ENCODE measurements at places on chromosomes 7 and 10.

- DNase-seq = no peak
Measured at GRCh38 chr7:147904219-147904576, 686.4 kb upstream of the C7orf33 start.

DNA sequence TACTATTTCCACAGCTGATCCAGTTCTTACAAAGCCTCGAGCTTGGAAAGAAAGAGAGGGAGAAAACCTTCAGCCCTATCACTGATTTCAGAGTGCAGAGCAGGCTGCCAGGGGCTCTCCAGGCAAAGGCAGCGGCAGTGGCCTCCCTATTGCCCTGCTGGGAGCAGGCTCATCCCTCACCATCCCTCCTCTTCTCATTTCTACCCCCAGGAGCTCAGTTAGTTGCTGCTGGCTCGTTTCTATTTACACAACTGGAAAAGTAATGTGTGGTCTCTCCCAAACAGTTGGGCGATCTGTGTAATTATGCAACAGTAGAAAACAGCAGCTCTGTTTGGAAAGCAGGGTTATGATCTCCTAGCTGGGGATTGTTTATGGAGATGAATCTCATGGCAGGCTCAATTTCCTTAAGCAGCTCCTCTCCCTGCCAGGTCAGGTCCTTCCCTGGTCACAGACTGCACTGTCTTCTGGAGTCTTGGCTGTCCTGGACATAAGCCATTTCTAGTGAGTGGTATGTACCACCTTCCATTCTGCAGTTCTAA, 28.7 kb upstream of the TNS3 start:
- DNase-seq = no peak

DNA sequence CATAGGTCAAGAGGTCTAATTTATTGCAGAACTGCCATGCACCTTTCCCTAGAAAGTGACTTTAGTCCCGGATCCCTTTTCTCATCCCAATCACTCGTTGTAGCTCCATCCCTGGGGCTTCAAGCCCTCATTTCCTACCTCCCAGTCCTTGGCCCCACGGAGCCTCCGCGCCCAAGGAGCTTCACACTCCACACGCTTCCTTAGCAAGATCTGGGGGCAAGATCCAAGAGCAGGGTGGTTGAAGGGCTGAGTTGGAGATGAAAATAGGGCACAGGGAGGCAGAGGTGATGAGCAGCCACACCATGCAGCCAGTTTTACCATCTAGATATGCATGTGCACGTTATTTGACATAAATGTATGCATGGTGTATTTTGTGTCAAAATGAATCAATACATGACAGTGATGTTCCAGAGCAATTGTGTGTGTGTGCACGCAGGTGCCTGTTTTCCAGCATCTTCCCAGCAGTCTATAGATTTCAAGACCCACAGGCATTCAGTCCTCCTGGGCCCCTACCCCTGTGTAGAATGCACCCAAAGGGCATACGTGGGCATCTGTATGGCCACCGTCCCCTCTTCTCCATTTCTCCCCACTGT, 6.0 kb upstream of the TRPV6 start:
- DNase-seq = no peak

- no peak for DNase-seq
Measured at GRCh38 chr10:20916976-20917375, 19.9 kb upstream of the NEBL start.

GRCh38 chr10:88256013-88256680, 327.0 kb downstream of the RNLS start:
- DNase-seq = no peak

GRCh38 chr10:50582766-50583762, 40.7 kb downstream of the SGMS1 start:
- no peak for DNase-seq
